ENCODE measurements at places on chromosomes 6 and 20.

- peak; percentile 90 for DNase-seq
Measured at GRCh38 chr6:26196846-26197635, 109.8 kb downstream of the HFE start.

- DNase-seq: no peak
Measured at GRCh38 chr6:158061709-158062461, 80.2 kb downstream of the SYNJ2 start.

- no peak for DNase-seq
Measured at GRCh38 chr6:72976484-72976883, 248.8 kb downstream of the KHDC1L start.

GRCh38 chr6:105024803-105025202 lies 67.9 kb downstream of the LIN28B start:
- no peak for DNase-seq

GRCh38 chr6:17519120-17519519 lies 81.0 kb upstream of the FAM8A1 start:
- peak; percentile 71 for DNase-seq
